ENCODE measurements at places on chromosomes 2 and 18. TPM values are rescaled to one million over a fixed set of nuclear protein-coding genes. Genes with fewer than 3 reads are reported as not detected.

Gene CKAP2L
- 19.8 TPM for total RNA-seq

Gene NEUROD1
- not detected for total RNA-seq

Gene KCNJ13
- total RNA-seq = not detected

Gene SNTG2
- not detected for total RNA-seq

Gene WIPF1
- 5.5 TPM for total RNA-seq

Gene DPYSL5
- total RNA-seq = not detected

Gene MFSD2B
- 0.59 TPM for total RNA-seq

Gene SFT2D3
- total RNA-seq = 3.7 TPM

Gene DUSP2
- total RNA-seq = 1.2 TPM

Gene DNAJC5G
- total RNA-seq = not detected

Gene TCF7L1
- 1.0 TPM for total RNA-seq

Gene MTCL1
- 14.3 TPM for total RNA-seq

Gene PRKAG3
- total RNA-seq = not detected

All from bronchus fibroblast of lung (primary cell).